ENCODE measurements at places on chromosomes 13 and 19.

DNA sequence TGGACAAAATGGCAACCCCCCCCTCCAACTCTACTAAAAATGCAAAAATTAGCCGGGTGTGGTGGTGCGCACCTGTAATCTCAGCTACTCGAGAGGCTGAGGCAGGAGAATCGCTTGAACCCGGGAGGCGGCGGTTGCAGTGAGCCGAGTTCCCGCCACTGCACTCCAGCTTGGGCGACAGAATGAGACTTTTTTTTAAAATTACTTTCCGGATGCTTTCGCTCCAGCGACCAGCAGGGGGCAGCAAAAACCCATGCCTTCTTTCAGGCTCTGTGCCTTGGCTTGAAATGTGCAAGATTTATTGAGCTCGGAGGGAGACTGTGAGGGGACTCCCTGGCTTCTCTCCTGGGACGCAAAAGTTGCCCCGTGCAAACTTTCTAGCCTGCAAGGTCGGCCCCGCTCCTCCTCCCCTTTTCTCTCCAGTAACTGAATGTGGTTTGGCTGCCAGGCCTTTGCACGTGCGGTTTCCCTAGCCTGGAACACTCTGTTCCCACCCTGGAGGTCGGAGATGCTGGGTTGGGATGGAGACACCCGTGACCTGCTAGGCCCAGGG lies 61.4 kb upstream of the NFIC start:
- DNase-seq, result peak; percentile 84

- DNase-seq, result no peak
These were observed 147.3 kb downstream of the LHFPL6 start for GRCh38 chr13:39455521-39456175.

- DNase-seq, result no peak
These were observed 6.2 kb upstream of the CYP2A7 start for GRCh38 chr19:40888191-40888590.

DNA sequence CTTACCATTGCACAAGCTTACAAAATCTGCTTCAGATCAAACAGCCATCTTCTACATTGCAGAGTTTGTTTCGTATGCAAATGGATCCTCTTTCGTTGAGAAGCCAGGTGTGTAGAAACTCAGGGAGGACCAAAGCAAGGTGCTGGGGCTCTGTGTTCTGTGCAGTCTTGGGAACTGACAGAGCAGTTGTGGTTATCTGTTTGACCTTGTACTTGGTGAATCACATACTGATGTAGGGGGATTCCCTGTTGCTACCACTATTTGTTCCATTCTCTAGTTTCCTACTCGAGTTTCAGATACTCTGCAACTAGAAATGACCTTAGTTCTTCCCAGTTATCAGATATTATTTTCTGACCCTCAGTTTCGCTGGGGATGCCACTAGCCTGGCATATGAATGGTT lies 95.2 kb upstream of the CLDN10 start:
- DNase-seq, result no peak

DNA sequence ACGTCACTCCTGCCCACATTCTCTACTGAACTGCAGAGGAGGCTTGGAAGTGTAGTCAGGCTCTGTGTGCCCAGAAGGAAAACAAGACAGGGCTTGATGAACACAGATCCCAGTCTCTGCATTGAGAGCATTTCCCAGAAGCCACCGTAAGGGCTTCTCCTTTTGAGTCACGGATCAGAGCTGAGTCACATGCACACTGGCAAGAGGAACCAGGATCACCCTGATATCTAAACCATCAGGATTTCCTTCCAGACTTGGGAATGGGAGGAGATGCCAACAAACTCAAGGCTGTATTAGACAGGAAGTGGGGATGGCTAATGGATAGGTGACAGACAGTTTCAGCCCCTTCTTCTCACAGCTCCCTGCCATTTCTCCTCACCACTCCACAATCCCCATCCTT lies 17.7 kb upstream of the FBXO17 start:
- DNase-seq, result no peak

DNA sequence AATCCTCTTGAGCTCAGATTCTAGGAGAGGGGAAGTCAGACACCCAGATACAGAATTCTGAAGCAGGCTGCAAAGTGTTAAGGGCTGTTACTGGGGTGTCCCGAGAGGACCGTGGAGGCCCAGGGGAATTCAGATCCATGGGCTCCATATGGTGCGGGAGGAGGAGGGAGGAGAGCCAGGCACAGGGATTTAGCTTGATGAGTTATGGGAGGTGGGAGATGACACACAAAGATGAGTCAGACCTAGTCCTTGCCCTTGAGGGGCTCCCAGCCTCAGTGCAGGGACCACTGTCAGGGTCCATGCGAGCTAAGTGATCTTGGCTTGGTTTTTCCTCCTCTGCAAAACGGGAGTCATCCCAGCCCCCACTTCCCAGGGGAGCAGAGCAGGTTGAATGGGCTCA lies 14.4 kb upstream of the GIPR start:
- DNase-seq, result no peak

GRCh38 chr19:56476651-56477428 lies at the start of gene ZNF667:
TSS of gene ZNF667 (minus strand) at chr19:56477345. CDS start at chr19:56462370, 14,975 bp downstream.
- DNase-seq, result peak; percentile 9

- peak; percentile 41 for DNase-seq
These were observed 37.8 kb upstream of the CXCL17 start for GRCh38 chr19:42480335-42481095.

DNA sequence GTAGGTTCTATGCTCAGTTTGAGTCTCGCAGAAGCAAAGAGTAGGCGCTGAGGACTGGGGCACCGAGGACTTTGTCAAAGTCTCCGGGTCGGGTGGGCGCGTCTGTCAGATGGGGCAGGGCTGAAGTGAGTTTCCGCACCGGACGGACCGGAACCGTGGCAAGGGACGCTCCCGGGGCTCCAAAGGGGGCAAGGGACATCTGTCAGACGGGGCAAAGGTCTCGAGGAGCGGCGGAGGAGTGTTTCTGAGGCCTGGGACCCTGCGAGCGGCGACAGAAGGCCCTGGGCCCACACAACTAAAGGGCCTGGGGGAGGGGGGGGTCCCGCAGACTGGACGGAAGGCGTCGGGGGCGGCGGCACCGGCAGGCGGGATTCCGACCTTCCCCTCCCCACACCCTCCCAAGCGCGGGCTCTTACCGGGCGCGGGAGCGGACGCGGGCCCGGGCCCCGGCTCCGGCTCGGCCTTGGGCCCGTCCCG lies 13.3 kb upstream of the AKAP8L start:
- DNase-seq, result peak; percentile 49

DNA sequence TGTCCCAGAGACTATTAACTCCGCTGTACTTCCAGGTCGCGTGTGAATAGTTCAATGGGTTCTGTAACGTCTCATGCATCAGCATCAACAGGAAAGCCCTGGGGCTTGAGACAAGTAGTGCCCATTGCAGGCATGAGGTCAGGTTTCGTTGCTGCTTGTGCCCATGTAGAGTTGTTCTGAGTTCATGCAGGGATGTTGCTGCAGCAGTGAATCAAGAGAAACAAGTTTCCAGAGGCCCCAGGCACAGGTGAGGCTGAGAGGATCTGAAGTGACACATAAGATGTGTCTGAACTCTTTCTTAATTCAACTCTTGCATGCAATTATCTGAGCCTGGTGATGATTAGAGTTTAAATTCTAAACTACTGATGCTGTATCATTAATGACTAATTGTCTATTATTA lies 8.6 kb upstream of the ZNF283 start:
- no peak for DNase-seq

- DNase-seq, result no peak
These were observed 15.1 kb downstream of the HPN start for GRCh38 chr19:35056513-35057063.

- no peak for DNase-seq
These were observed 305.8 kb downstream of the MTUS2 start for GRCh38 chr13:29125934-29126424.

DNA sequence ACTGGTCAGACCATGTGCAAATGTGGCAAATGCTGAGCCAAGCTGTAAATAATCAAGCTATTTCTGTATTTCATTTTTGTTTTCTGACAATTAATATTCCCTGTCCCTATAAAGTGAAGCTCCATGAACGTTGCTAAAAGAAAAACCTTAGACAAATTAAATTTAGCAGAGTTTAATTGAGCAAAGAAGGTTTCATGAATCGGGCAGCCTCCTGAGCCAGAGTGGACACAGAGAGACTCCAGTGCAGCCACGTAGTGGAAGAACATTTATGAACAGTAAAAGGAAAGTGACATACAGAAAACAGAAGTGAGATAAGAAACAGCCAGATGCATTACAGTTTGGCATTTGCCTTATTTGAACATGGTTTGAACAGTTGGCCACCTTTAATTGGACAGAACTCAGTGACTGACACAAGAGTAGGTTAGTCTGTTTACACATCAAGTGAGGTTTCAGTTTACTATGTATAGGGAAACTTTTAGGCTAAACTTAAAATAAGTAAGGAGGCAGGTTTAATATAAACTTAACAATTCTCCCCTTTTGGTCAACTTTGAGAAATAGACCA lies 69.7 kb downstream of the UFM1 start:
- no peak for DNase-seq

DNA sequence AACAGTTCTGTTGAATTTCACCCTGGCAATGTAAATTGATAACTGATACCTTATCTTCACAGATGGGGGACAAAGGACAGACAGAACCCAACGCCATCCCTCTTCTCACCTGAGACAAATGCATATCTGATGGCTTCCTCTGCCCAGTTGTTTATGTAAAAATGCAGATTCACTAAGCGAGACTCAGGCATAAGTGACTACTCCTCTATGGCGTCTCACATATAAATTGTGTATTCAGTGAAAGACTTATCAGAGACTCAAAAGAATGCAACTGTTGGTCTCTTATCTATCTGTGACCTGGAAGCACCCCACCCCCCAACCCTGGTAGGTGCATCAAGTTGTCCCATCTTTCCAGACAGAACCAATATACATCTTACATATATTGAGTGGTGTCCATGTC lies 13.3 kb upstream of the CALM3 start:
- DNase-seq, result no peak

- DNase-seq, result no peak
These were observed 8.2 kb upstream of the ZNF792 start for GRCh38 chr19:34972163-34972705.

GRCh38 chr13:101979825-101980224 lies 422.0 kb downstream of the FGF14 start:
- DNase-seq, result no peak

DNA sequence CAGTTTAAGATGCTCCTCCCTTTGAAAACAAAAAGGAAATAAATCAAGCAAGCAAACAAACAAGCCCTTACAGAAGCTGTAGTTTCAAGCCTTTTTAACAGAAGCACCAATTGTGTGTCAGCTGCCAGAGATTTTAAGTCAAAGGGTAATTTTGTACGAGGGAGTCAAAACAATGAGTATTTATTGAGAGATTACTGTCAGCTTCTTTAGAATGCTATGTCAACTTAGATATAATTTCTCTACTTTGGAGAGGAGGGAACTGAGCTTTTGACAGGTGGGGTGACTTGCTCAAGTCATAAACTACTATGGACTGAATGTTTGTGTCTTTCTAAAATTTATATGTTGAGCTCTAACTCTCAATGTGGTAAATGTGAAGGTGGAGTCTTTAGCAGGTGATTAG lies 10.5 kb upstream of the CBY2 start:
- no peak for DNase-seq

DNA sequence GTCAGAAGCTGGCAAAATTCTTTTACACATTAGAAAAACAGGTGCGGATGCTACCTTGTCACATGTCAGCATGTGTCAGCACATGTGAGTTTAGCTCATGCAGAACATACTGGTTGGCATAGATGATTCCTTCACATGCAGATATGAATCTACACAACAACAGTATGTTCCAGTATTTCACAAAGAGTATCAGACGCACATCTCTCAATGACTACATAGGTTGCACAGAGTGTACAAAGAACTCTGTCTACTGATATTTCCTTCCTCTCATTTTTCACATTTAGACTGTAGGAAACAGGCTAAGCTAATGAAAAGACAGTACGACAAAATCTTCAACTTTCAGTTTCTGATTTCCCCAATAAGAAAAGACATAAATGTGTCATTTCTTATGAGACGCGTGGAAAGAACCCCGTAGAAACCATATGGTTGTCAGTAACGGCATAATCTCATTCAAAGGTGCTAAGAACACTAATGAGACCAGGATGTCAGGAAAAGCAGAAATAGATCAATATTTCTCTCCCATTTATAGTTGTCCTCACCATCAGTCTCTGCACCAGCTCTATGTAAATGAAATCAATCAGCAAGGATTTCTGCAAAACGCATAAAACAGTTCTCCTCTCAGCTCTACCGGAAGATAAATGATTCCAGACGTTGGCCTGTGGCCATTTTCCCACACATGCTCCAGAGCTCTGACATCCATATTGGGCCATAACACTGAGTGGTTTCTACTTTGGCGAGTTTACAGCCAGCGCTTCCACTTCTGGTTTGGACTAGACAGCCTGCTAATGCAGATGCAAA lies 81.2 kb downstream of the STARD13 start:
- no peak for DNase-seq

- DNase-seq, result peak; percentile 70
These were observed 7.5 kb downstream of the ZNF610 start for GRCh38 chr19:52343548-52343947.

GRCh38 chr13:30898678-30899241 lies 7.3 kb upstream of the MEDAG start:
- DNase-seq, result peak; percentile 35

- no peak for DNase-seq
These were observed 49.6 kb downstream of the DOCK9 start for GRCh38 chr13:98927951-98928927.

GRCh38 chr13:87677043-87677495 lies 5.9 kb downstream of the SLITRK5 start:
- no peak for DNase-seq

- no peak for DNase-seq
These were observed 24.4 kb downstream of the ZNF175 start for GRCh38 chr19:51595190-51596175.

DNA sequence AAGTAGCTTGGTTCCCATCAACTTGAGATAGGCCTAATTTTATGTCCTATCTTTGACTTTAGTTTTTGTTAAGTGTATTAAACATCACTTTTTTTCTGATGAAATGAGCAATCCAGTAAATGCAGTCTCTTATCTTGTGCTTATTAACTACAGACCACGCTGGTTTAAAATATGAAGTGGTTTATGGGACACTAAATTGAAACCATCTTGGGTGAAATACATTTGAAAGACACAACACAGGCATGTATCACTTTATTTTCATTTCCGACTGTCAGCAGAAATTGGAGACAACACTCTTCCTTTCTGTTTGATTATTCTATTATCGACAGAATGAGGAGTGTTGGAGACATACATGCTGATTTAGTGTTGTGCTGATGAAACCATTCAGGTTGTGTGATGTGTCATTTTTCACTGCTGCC lies 447.7 kb downstream of the GPC6 start:
- DNase-seq, result no peak

Measured in activated CD4-positive, alpha-beta memory T cell treated with anti-CD3 and anti-CD28 coated beads for 36 hours (primary cell).